ENCODE measurements at places on chromosomes 1 and 21. TPM values are rescaled to one million over a fixed set of nuclear protein-coding genes. Genes with fewer than 3 reads are reported as not detected.

DNA sequence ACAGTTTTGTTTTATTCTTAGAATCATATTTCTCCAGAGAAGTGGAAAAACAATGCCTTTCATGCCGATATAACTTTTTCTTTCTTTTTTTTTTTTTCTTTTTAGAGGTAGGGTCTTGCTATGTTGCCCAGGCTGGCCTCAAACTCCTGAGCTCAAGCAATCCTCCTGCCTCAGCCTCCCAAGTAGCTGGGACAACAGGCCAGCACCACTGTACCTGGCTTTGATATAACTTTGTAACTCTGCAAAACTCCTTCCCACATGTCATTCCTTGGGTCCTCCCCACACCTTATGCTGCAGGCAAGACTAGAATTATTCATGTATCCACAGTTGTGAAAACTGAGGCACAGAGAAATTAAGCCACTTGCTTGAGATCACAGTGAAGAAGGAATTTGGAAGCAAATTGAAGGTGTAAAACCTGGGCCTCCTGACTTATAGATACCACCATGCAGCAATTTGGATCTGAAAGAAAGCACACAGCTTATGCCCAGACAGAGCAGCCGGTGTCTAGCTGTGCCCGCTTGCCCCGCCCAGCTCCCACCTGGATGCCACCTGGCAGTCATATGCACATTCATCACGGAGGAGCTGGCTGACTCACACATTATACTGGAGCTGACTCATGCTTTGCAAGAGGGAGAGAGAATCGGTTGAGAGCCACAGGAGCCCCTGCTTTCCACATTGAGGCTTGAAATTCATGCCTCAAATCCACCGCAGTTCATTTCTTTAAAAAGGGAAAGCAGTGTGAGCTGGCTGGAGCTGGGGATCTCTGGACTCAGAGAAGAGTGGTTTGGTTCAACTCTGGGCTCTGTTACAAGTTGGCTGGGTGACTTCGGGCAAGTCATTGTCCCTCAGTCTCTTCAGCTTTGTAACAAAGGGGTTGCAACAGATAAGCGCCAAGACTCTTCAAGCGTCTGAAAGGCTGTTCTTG is 8.3 kb upstream of the SLC2A1 start:
- DNase-seq = peak; percentile 27
- H3K4me3 ChIP-seq = no peak overlapping the region
- no peak overlapping the region for H3K27ac ChIP-seq
- peaks cover 1% of the 10 kb centered on the region for H3K36me3 ChIP-seq
- H3K27me3 ChIP-seq = no peaks in the 10 kb centered on the region

GRCh38 chr1:195738966-195739650 is 869.1 kb downstream of the KCNT2 start:
- H3K36me3 ChIP-seq = no peaks in the 10 kb centered on the region
- no peak overlapping the region for H3K4me3 ChIP-seq
- no peak overlapping the region for H3K27ac ChIP-seq
- H3K27me3 ChIP-seq = no peaks in the 10 kb centered on the region
- DNase-seq = no peak

DNA sequence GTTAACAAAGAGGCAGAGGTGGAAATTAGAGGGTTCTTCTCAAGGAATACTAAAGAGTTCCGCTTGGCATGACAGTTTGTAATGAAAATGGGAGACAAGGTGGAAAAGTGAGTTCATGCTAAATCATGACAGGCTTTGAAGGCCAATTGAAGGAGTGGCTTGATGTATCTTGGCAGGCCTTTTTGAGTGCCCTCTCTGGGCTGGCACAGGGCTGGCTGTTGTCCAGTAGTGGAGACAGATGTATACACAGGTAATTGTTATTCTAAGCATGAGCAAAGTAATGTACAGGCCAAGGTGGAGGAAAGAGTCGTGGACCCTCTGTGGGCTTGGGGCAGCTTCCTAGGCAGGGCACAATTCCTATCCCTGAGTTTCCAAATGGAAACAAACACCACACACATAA is 196.7 kb upstream of the GALNT2 start:
- H3K27me3 ChIP-seq = no peaks in the 10 kb centered on the region
- H3K4me3 ChIP-seq = no peak overlapping the region
- no peak for DNase-seq

DNA sequence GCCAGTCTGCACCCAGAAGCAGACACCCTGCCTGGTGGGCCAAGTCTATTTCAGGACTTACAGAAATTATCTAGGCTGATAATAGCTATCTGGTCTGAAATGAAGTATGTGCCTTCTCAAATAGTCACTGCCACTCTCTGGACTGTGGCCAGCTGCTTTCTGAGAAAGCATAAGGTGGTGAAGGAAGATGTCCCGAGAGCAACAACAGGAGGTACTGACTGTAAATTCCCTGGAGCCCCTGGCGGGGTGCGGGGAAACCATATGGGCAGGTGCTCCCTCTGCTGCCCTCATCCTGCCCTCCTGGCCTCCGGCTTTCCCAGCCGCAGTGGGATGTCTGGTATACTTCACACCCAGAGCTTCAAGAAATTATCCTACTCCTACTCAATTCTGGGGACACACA is 86.8 kb downstream of the TGFBR3 start:
- no peaks in the 10 kb centered on the region for H3K27me3 ChIP-seq
- no peak for DNase-seq
- H3K36me3 ChIP-seq = no peaks in the 10 kb centered on the region
- no peak overlapping the region for H3K4me3 ChIP-seq

Gene FAM78B
- 3.4 TPM for total RNA-seq

Gene ZNF593OS
- total RNA-seq = not detected

Gene TMPRSS2
- total RNA-seq = not detected
